ENCODE measurements at places on chromosomes 7 and 10.

- no peak for DNase-seq
These were observed 44.5 kb downstream of the CSTF2T start for GRCh38 chr10:51654918-51655317.

GRCh38 chr10:95397747-95398146 lies 106.9 kb upstream of the PDLIM1 start:
- DNase-seq = no peak

GRCh38 chr7:104035351-104035750 lies 45.9 kb upstream of the RELN start:
- no peak for DNase-seq

DNA sequence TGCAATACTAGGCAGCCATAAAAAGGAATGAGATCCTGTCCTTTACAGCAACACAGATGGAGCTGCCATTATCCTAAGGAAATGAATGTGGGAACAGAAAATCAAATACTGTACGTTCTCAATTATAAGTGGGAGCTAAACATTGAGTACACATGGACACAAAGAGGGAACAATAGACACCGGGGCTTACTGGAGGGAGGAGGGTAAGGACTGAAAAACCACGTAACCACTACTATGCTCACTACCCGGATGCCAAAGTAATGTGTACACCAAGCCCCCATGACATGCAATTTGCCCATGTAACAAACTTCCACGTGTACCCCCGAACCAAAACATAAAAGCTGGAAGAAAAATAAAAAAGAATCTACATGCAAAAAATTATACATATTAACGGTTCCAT lies 587.0 kb downstream of the PARD3 start:
- DNase-seq = no peak

DNA sequence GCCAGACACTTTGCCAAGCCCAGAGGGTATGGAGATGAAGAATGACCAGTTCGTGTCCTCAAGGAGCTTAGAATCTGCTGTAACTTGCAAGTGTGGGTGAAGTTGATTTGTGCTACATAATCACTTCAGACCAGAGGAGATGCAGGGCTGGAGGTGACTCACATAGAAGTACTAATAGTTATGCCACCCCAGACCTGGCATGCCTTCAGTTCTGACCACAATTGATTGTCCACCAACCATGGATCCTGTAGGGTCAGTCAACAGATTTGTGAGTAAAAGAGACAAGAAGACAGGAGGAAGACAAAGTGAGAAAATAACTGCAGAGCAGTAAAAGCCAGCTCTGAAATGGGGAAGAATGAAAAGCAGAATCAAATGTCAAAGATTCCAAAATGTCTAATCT lies 51.2 kb upstream of the BMPER start:
- no peak for DNase-seq

DNA sequence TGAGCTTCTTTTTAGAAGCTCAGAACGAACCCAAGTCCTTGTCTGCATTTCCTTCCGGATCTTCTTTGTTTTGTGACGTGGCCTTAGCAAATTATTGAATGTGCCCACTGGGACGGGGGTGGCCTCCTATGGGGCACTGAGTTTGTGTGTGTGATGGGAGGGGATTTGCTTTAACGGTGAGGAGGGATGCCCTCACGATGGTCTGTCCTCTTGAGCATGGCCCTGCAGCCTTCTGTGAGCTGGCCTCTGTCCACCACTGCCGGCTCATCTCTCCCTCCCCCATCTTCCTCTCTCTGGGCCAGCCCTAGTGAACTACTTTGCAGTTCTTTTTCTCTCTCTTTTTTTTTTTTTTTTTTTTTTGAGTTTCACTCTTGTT lies 62.9 kb upstream of the MKRN1 start:
- no peak for DNase-seq

DNA sequence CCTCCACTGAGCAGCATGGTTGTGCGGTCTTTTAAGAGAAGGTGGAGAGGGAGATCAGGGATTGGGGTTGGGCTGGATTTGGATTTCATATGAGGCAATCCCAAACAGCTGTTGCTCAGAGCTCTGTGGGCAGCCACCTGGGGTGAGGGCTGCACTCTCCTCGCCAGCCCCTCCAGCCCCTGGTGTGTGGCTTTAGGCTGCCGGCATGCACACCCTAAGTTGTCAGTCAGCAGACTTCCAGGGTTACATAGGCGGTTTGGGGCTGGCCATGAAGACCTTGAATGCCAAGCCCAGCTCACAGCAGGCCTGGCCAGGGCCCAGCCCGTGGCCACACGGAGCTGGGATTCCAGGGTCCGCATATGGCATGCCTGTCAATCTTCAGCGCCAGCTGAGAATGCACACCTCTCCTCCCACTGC lies 54.8 kb downstream of the ZMIZ1 start:
- no peak for DNase-seq

GRCh38 chr7:13987395-13987794 lies 2.1 kb downstream of the ETV1 start:
- DNase-seq = no peak

- no peak for DNase-seq
These were observed 44.9 kb downstream of the POLR1F start for GRCh38 chr7:19663816-19664462.

DNA sequence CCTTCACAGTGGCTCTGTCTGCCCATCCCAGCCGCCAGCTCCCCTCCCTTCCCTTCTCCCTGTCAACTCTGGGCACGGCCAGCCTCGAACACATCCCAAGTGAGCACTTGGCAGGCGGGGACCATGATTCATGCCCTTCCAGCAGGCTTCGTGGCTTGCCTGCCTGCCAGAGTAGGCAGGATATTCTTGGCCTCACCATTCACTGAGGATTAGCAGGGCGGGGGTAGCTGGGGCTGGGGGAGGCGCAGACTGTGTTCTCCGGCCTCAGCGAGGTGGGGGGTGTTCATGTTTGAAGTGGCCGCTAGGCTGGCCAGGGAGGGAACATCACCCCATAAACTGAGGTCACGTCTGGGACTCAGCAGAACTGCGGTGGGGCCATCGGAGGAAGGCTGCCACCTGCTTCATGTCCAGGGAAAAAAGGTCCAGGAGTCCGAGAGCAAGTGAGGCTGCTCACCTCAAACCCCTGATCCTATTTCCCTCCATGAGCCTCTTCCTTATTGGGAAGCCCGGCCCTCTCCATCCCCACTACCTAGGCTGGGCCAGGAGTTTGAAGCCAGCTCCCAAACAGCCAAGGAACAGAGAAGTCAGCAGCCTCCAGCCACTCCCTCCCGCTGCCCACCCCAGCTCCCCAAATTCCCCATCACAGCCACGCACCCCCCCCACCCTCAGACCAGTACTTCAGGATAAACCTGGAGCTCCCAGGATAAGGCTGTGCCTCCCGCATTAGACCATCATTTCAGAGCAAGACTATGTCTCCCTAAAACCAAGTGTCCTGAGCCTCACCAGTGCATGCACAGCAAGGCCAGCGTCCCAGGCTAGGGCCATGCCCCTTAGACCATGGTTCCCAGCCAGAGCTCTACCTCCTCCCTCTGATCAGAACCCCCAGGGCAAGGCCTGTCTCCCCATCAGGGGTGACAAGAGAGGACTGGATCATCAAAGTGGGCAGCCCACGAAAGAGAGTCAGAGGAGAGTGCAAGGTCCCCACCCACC lies 42.8 kb upstream of the RABGEF1 start:
- DNase-seq = no peak

GRCh38 chr10:49279015-49279880 lies 19.7 kb upstream of the C10orf71 start:
- no peak for DNase-seq

DNA sequence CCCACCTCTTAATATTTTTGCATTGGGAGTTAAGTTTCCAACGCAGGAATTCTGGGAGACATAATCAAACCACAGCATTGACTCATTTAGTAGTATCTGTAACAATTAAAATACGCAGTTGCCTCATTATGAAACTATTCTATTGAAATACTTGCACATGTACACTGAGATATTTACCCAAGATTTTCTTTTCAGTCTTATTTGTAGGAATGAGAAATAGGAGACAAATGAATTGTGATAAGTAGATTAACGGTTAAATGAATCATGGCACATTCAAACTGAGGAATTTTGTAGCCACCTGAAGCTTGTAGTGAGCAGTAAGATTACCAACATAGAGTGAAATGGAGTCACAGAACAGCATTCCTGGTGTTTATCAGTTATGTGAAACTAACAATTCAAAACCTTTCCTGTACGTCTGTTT lies 18.1 kb downstream of the RP9 start:
- DNase-seq = no peak

DNA sequence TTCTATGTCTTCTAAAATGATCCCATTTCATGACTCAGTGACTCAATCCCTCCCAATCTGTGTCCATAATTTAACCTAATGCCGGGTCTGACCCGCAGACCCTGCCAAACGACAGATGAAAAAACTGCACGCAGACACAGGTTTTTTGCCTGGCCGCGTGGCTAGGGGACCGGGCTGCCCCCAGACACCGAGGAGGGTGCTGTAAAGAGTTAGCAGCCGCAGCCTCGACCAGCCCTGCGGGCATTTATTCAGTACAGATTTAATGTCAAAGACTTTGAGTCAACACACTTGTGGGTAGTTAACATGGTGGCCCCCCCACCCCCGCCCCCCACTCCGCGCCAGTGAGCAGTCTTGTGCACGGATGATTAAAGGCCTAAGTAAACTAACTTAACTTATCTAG lies 1324.7 kb downstream of the GATA3 start:
- DNase-seq = no peak

DNA sequence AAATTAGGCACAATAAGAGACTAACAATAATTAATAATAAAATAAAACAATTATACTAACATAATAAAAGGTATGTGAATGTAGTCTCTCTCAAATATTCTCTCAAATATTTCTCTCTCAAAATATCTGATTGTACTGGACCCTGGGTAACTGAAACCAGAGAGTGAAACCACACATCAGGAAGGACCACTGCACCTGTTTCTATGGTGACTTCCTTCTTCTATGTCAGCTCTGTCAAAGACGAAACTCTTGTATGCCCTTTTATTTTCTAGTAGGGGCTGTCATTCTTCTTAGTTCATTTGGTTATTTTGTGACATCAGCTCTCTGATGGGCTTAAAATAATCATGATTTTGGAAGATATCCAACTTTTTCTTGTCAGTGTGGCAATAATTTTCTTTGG lies 428.0 kb upstream of the TPK1 start:
- no peak for DNase-seq

DNA sequence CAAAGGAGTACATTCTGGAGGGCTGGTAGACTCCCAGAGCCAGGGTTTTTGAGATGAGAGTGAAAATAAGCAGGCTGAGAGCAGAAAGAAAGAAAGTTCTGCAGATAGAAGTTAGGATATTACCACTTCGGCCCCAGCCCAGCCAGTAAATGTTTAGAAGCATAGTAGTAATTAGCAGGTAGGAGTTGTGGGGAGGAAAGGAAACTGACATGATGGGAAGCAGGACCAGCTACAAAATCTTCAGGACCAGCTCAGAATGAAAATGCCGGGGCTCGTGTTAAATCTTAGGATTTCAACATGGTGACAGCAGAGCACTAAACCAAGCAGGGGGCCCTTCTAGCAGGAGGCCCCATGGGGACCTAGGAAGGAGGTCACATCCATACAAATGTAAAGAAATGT lies 28.7 kb downstream of the PRSS2 start:
- DNase-seq = no peak

DNA sequence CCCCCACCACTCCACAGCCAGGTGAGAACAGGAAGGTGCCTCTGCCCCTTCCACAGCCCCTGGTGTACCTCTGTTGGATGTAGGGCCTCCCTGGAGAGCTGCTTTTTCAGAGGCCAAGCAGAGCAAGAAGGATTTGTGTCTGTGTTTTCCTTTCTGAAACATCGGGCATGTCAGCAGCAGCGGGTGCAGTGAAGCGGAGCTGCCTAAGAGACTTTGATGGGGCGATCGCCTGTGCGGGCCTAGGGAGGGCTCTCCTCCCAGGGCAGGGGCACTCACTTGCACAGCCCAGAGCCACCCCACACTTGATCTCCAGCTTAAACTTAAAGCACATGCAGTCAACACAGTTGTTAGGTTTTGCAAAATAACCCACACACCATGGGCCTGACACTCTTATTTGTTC lies 324.7 kb downstream of the ACTR3B start:
- no peak for DNase-seq

GRCh38 chr10:125816548-125816947 lies 6.5 kb downstream of the UROS start:
- no peak for DNase-seq

GRCh38 chr10:16995867-16996529 lies 133.6 kb downstream of the CUBN start:
- no peak for DNase-seq

DNA sequence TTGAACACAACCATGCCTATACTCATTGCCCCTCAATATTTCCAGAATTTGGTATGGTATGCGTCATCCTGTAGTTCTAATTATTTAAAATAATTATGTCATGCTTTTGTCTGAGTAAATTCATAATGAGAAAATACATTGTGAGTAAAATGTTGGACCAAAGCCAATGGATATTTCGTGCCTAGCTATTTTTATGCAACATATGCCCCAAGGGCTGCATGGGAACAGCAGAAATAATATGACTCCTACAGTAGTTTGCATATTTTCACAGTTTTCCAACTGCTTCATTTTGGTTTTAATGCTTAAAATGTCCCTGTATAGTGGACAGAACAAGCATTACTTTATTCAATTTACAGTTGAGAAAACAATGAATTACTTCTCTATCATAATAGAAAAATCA lies 1115.6 kb upstream of the GHITM start:
- no peak for DNase-seq

DNA sequence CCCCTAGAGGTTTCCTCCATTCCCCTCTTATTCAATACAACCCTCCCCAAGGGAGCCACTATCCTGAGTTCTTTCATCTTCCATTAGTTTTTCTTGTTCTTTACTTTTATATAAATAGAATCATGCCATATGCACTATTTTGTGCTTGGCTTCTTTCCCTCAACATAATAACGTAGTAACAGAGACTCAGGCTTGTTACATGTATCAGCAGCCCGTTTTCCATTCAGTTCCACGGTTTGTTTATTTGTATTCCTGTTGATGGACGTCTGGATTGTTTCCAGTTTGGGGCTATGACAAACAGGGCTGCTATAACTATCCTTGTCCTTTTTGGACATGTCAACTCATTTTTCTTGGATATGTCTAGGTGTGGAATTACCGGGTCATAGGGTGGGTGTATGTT lies 264.4 kb upstream of the MKI67 start:
- no peak for DNase-seq

DNA sequence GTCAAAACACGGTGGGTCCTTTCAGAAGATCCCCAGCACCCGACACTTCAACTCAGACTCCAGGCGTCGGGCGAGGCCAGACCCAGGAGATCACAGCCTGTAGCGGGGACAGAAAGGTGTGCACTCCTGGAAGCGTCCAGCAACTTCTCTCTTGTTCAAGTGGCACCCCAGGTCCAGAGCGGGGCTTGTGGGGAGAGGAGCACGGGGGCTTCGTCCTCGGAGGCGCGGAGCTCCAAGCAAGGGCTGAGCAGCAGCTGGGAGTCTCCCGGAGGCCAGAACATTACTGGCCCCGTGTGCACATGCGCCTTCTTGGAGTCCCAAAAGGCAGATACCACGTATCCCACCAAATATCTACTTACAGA lies 54.9 kb downstream of the ZRANB1 start:
- DNase-seq = no peak

All from stimulated activated CD4-positive, alpha-beta T cell treated with anti-CD3 and anti-CD28 coated beads, Interleukin-1b, Interleukin-23, amount 100 ng/mL, for 48 hours (primary cell).